CMK (cell line): ENCODE measurements at places on chromosomes 16 and 17.
A peak's percentile ranks its signal among the peaks of the same experiment; 100 is the strongest.

DNA sequence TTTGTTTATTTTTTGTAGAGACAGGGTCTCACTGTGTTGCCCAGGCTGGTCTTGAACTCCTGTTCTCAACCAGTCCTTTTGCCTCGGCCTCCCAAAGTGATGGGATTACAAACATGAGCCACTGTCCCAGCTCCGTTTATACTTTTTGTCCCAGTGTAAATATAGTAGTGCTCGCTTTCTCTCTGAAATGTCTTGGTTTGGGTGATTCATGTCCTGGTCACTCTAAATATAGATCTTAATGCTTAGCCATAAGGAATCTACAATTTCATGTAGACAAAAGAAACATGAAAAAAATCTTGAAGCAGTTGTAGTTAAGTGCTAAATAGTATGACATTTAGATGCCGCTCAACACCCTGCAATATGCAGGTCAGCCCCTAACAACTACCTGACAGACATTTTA lies 126.9 kb downstream of the KATNIP start:
- DNase-seq, result no peak

- no peak for DNase-seq
Measured at GRCh38 chr17:32161506-32162365, 19.4 kb downstream of the RHOT1 start.

DNA sequence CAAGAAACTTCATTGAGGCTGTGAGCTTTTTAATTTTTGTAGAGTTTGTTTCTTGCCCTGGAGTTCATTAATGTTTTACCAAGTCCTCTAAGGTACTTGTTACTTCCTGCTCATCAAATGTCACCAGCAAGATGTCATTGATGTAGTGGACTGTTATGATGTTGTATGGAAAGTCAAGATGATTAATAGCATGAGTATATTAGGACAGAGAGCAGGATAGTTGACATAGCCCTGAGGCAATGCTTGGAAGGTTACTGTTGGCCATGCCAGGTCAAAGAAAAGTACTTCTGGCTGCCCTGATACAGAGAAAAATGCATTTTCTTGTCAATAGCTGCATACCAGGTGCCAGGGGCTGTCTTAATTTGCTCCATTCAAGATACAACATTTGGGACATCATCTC lies 6.7 kb downstream of the KRTAP1-5 start:
- no peak for DNase-seq

- peak; percentile 27 for DNase-seq
Measured at GRCh38 chr16:86048221-86048620, 149.3 kb downstream of the IRF8 start.

DNA sequence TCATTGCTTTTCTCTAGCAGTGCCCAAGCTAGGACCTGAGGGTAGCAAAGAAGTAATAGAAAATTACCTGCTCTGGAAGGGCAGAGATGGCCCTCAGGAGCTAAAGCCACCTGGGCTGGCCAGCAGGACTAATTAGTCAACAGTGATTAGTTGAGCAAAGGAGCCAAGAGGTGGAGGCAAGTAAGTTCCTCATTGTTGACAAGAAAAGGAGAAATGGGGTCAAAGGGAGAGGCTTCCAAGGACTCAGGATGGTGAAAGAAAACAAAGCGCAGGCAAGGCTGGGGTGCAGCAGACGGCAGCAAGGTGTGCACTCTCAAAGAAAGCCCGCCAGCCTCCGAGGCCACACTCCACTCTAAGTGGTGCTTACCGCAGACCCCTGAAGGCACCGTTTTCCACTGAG lies 44.6 kb downstream of the CMTM4 start:
- no peak for DNase-seq

GRCh38 chr16:83701494-83701893 lies 106.3 kb upstream of the HSBP1 start:
- DNase-seq, result peak; percentile 17

GRCh38 chr17:78374631-78375274 lies 3.7 kb upstream of the PGS1 start:
- DNase-seq, result no peak

GRCh38 chr16:50539822-50540710 lies 8.1 kb upstream of the NKD1 start:
- no peak for DNase-seq
